ENCODE measurements at places on chromosomes 5 and 9.

GRCh38 chr5:135004376-135004775 is 29.7 kb downstream of the PITX1 start:
- no peak overlapping the region for H3K4me3 ChIP-seq
- DNase-seq: no peak
- H3K27ac ChIP-seq: no peak overlapping the region
- H3K36me3 ChIP-seq: no peaks in the 10 kb centered on the region
- no peaks in the 10 kb centered on the region for H3K27me3 ChIP-seq

DNA sequence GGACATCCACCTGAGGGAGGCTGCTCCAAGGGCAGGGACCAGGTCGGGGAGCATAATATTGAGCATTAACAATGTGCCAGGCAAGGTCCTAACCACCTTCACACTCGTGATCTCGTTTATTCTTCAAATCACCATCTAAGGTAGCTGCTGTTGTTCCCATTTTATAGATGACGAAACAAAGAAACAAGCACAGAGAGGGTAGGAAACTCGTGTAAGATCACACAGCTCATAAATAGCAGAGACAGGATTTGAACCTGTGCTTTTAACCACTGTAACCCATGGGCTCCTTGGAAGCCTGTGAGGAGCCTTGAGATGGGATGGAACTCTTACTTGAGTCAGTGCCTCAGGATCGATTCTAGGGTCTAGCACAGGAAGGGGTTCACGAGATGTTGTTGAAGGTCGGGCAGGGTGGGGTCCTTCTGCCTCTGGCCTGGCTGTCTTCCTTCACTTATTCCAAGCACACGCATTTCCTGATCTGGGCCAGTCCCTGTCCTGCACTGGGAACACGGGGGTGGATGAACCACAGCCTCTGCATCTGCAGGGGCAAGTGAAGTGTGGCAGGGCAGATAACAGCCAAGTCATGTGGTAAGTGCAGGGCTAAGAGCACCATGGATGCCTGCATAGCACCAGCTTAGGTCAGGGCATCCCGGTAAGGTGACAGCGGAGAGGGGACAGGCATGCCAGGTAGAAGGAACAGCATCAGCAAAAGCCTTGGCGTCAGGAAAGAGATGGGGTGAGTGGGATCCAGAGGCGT is 188.1 kb downstream of the MELK start:
- H3K36me3 ChIP-seq: no peaks in the 10 kb centered on the region
- no peak overlapping the region for H3K27ac ChIP-seq
- H3K4me1 ChIP-seq: peaks cover 1% of the 10 kb centered on the region
- no peak overlapping the region for H3K4me3 ChIP-seq

DNA sequence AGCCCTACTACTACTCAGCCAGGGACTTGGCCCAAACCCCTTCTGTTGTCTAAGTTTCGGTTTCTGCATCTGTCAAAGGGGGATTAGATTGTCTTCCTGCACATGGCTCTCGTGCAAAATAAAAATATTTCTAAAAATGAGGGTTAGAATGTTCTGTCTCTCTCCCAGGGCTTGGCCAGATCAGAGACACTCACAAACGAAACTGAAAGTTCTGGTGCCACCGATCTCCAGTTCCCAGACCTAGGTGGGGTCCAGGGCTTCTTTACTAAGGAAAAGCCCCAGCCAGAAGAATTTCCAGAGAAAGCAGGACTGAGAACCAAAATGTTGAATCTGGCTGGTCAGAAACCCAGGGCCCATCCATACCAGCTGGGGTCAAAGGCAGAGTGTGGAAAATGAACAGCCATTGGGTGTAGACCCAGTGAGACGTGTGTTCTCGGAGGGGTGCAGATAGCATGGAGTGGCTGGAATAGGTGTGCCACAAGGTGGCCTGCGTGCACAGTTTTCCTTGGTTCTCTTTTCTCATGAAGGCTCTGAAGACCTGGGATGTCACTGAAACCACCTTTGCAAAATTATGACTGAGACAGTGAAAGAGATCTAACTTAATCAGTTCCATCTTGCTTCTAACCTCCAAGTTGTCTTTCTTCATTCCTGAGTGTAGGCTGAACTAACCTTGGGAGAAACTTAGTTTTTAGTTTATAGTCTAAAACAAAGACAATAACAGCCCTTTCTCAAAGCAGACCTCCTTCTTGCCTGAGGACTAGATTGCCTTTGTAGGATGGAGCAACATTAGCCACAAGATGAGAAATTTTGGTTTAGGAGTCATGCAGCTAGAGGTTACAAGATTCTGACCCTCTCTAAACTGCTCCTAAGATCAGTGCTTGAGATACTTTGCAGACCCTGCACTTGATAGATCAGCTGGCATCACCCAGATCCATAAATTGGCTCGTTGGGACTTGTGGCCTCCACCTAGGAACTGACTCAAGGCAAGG is 2.3 kb upstream of the SLC23A1 start:
- H3K27me3 ChIP-seq: no peaks in the 10 kb centered on the region
- H3K4me1 ChIP-seq: peaks cover 15% of the 10 kb centered on the region
- no peak for DNase-seq
- no peak overlapping the region for H3K27ac ChIP-seq

DNA sequence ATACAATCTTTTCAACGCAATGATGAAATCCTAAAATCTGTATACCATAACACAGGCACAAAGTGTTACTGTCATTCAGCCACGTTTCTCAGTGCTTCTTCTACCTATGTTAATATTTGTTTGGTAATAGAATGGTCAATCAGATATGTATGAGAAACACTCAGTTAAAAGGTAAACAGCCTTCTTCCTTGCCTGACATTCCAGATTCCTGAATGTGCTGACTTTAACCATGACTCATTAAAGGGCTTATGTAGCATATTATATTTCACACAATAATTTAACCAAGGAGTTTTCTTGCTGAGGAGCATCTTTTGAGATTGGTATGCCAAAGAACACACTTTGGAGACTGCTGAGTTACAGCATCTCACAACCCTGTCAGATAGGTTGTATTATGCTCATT is 187.6 kb downstream of the CETN3 start:
- no peak overlapping the region for H3K4me3 ChIP-seq
- H3K36me3 ChIP-seq: no peaks in the 10 kb centered on the region
- no peak for DNase-seq
- H3K27me3 ChIP-seq: no peaks in the 10 kb centered on the region
- H3K27ac ChIP-seq: no peak overlapping the region

DNA sequence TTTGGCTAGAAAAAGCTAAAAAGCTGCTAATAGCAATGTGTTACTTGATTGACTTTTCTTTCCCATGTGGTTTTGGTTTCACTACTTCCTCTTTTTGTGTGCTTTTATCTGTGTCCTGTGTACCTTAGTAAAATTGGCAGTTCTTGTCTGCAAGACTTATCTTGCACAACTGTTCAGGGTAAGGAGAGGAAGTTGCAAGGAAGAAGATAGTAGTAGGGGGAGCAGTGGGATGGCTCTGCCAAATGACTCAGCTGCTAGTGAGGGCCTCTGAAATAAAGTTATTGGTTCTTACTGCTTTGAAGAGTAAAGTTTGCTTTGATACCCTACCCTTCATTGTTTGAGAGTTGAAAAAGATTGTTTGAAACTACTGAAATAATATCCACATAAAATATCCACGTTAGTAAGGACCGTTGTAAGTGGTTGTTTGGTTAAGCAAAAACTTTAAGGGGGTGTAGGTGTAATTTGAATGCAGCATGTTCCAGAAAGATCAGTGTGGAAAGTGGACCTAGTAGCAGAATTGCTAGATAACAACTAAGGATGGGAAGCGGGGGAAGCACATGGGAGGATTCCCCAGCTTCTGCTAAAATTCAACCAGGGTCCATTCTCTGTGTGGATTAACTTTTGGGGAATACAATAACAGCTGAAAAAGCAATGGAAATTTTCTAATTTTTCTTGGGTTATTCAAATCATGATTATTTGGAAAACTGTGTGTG is 123.5 kb downstream of the SCAMP1 start:
- peaks cover 15% of the 10 kb centered on the region for H3K4me1 ChIP-seq
- no peaks in the 10 kb centered on the region for H3K27me3 ChIP-seq
- no peak overlapping the region for H3K27ac ChIP-seq
- H3K4me3 ChIP-seq: no peak overlapping the region
- peaks cover 33% of the 10 kb centered on the region for H3K36me3 ChIP-seq

DNA sequence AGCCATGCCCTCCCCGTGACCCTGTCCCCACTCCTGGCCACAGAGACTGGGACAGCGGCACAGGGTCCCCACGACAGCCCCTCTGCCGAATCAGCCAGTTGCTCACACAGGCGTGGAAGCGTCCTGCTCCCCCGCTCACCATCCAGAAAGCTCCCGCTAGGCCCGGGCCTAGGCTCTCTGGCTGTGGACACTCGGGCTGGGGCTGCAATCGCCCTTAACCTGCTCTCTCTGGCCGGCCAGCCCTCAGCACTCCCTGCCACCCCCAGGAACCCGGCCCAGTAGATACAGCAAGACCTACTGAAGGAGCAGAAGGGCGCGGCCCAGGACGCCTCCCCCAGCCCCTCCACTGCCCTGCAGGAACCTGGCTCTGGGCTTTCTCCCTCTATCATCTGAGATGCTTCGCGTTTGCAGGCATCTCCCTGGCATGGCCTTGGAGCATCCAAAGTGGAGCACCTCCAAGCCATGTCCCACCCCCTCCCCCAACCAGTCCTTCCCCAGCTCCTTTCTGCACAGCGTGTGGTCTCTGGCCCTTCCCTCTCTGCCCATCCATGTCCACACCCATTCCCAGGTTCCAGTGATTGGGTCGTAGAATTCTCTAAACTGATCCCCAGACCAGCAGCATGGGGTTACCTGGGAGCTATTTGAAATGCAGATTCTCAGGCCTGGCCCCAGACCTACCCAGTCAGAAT is 113.7 kb upstream of the LMX1B start:
- no peak overlapping the region for H3K4me3 ChIP-seq
- peaks cover 21% of the 10 kb centered on the region for H3K36me3 ChIP-seq
- DNase-seq: no peak
- no peak overlapping the region for H3K27ac ChIP-seq
- H3K27me3 ChIP-seq: peaks cover 13% of the 10 kb centered on the region
- H3K4me1 ChIP-seq: peaks cover 54% of the 10 kb centered on the region

- DNase-seq: no peak
- H3K4me3 ChIP-seq: no peak overlapping the region
Observed at GRCh38 chr5:166493612-166494011, 1797.8 kb upstream of the WWC1 start.

- no peak overlapping the region for H3K4me3 ChIP-seq
- no peaks in the 10 kb centered on the region for H3K27me3 ChIP-seq
- DNase-seq: no peak
- H3K4me1 ChIP-seq: no peaks in the 10 kb centered on the region
Observed at GRCh38 chr5:61461417-61461816, 129.4 kb downstream of the ZSWIM6 start.

- H3K4me3 ChIP-seq: no peak overlapping the region
- no peak for DNase-seq
- H3K27ac ChIP-seq: no peak overlapping the region
Observed at GRCh38 chr5:912280-913091, 19.8 kb downstream of the TRIP13 start.

- no peak overlapping the region for H3K27ac ChIP-seq
- peaks cover 36% of the 10 kb centered on the region for H3K36me3 ChIP-seq
- H3K27me3 ChIP-seq: no peaks in the 10 kb centered on the region
- no peaks in the 10 kb centered on the region for H3K4me1 ChIP-seq
Observed at GRCh38 chr9:34010979-34011378, 37.7 kb downstream of the UBAP2 start.

GRCh38 chr5:67223211-67223610 is 26.6 kb upstream of the CD180 start:
- H3K4me3 ChIP-seq: no peak overlapping the region
- no peaks in the 10 kb centered on the region for H3K27me3 ChIP-seq
- no peaks in the 10 kb centered on the region for H3K36me3 ChIP-seq
- peaks cover 3% of the 10 kb centered on the region for H3K4me1 ChIP-seq
- DNase-seq: no peak
- H3K27ac ChIP-seq: no peak overlapping the region

GRCh38 chr5:56454219-56454862 is 221.2 kb upstream of the ANKRD55 start:
- H3K36me3 ChIP-seq: no peaks in the 10 kb centered on the region
- H3K4me3 ChIP-seq: no peak overlapping the region
- H3K4me1 ChIP-seq: peaks cover 10% of the 10 kb centered on the region

- no peak for DNase-seq
- H3K36me3 ChIP-seq: peaks cover 63% of the 10 kb centered on the region
- H3K27me3 ChIP-seq: no peaks in the 10 kb centered on the region
- H3K4me1 ChIP-seq: peaks cover 4% of the 10 kb centered on the region
- no peak overlapping the region for H3K4me3 ChIP-seq
- H3K27ac ChIP-seq: no peak overlapping the region
Observed at GRCh38 chr5:72226950-72227349, 93.1 kb downstream of the MRPS27 start.

- no peak overlapping the region for H3K27ac ChIP-seq
- DNase-seq: no peak
- H3K36me3 ChIP-seq: no peaks in the 10 kb centered on the region
- no peaks in the 10 kb centered on the region for H3K27me3 ChIP-seq
- no peak overlapping the region for H3K4me3 ChIP-seq
Observed at GRCh38 chr5:18111906-18112465, 477.7 kb downstream of the TAF11L14 start.

GRCh38 chr5:6476313-6476661 is 27.6 kb downstream of the UBE2QL1 start:
- no peak overlapping the region for H3K4me3 ChIP-seq
- H3K27ac ChIP-seq: no peak overlapping the region
- no peak for DNase-seq

DNA sequence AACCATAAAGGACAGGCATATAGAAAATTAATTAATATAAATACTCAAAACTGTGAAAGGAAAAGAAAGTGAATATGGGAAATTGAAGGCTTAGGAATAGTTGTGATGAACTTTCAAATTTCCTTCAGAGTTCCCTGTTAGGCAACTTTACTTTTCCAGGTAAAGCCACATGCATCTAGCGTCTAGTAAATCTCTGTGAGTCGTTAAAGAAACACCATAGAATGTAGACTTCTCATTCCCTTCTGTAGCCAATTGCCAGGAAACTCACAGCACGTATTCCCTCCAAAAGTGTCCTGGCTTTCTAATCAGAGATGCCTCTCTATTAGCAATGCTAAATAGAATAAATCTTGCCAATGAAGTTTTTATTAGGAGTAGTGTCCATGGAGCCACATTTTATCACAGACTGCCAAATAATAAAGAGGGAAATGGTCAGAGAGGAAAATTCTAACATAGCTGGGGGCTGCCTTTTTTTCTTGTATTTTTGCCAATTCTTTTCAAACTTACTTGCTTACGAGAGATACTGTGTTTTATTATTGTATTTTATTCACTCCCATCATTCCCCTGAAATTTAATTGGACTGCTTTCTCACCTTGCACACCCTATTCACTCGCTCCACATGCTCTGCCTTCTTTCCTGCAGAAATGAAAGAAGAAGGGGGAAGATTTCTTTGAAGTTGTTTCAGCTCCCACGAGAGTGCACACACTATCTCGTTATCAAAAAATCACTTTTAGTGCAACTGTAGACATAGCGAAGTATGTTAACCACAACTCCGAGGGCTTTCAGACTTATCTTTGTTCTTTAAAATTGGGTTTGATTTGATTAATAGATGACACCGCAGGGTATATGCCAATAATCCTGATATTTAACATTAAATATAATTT is 439.0 kb downstream of the CSNK1G3 start:
- H3K36me3 ChIP-seq: no peaks in the 10 kb centered on the region
- no peaks in the 10 kb centered on the region for H3K27me3 ChIP-seq
- no peak overlapping the region for H3K4me3 ChIP-seq
- no peak overlapping the region for H3K27ac ChIP-seq

GRCh38 chr5:7868427-7868772 is 431 bp downstream of the FASTKD3 start:
- H3K4me1 ChIP-seq: peaks cover 2% of the 10 kb centered on the region
- peaks cover 17% of the 10 kb centered on the region for H3K36me3 ChIP-seq
- no peak overlapping the region for H3K27ac ChIP-seq
- peak overlapping the region; percentile 80 for H3K4me3 ChIP-seq

- H3K4me1 ChIP-seq: peaks cover 60% of the 10 kb centered on the region
- no peak overlapping the region for H3K4me3 ChIP-seq
- no peaks in the 10 kb centered on the region for H3K27me3 ChIP-seq
- peak; percentile 98 for DNase-seq
- peak overlapping the region; percentile 100 for H3K27ac ChIP-seq
Observed at GRCh38 chr9:133133681-133134387, 12.8 kb upstream of the RALGDS start.

GRCh38 chr9:120729791-120730241 is 15.5 kb upstream of the MEGF9 start:
- peaks cover 15% of the 10 kb centered on the region for H3K4me1 ChIP-seq
- H3K27ac ChIP-seq: no peak overlapping the region
